ENCODE measurements at places on chromosomes 12 and 14. TPM values are rescaled to one million over a fixed set of nuclear protein-coding genes. Genes with fewer than 3 reads are reported as not detected.

Gene SLC4A8
- total RNA-seq = 5.6 TPM

Gene FAM186B
- 3.0 TPM for total RNA-seq

Gene RPS6KL1
- 5.1 TPM for total RNA-seq

Gene GLIPR1L1
- not detected for total RNA-seq

Gene LRP1-AS
- 0.71 TPM for total RNA-seq

Gene DPPA3
- total RNA-seq = 0.46 TPM

DNA sequence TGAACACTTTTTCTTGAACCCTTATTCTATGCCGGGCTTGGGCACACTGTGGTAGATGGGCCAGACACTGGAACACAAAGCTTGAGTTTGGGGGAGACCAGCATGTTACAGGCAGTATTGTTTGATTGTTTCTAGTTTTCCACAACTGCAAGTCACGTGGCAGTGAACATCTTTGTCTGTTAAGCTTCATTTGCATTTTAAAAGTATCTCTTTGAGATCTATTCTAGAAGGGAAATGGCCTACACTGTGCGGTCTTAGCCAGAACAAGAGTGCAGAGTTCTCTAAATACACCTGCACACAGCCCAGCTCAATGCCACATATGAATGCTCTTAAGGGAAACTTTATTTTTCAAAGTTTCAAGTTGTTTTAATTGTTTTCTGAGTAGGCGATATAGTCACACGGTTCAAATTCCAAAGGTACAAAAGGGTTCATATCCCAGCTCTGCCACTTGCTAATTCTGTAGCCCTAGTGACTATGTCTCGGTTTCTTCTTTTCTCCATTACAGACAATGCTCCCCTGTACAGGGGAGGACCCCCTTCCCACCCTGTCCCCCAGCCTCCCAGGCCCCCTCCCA is 24.9 kb downstream of the RIN3 start:
- ATAC-seq = peak; percentile 46

DNA sequence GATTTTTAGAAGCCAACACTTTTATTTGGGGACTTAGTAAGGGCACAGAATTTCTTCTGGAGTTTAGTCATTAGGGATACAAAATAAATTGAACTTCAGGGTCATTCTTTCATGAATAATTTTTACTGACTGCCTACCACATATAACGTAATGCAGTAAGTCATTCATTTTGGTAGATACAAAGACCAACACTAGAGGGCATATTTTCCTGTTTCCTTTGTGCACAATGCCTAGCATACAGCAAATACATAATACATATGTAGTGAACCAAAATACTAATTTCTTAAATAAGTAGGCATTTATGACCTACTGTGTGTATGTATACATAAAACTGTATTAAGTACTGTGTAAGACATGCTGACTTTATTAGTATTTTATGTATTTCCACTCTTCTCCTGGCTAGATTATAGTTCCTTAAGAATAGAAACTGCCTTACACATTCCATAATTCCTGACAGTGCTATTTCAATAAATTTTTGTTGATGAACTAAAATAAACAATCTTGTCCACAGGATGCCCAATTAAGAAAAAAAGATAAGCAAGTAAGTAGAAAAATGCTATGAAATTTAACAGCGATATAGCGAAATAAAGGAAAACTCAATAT is 47.9 kb downstream of the PPP1R12A start:
- ATAC-seq = no peak

GRCh38 chr14:101226265-101226602 is 322.7 kb upstream of the RTL1 start:
- ATAC-seq = no peak

- ATAC-seq = no peak
Measured at GRCh38 chr14:89325299-89325883, 91.6 kb downstream of the FOXN3 start.

GRCh38 chr14:56417173-56417572 is 162.4 kb upstream of the TMEM260 start:
- ATAC-seq = no peak

DNA sequence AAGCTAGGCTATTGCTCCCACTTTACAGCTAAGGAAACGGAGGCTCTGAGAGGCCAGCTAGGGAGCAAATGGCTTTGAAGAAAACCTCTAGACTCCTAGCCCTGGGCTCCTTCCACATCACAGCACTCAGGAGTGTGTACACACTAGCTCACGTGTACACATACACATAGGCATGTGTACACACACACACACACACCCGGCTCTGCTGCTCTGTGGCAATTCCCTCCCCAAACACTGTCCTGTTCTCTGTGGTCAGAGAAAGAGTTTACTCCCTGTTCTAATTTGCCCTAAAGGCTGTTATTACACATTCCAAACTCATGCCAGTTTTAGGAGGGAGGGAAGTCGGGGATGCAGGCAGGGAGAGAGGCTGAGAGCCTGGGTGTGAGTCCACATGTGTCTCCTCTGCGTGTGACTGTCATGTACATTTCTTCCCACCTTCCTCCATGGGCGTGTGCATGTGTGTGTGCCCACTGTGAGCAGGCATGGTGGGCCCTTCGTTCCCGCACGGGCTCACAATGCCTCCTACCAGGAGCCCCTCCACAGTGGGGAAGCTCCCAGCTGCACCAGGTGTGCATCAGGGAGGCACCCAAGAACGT is 14.2 kb downstream of the TRPV4 start:
- ATAC-seq = peak; percentile 96

GRCh38 chr12:81819991-81820633 is 61.0 kb upstream of the PPFIA2 start:
- no peak for ATAC-seq

- ATAC-seq = no peak
Measured at GRCh38 chr12:66837311-66837627, 158.4 kb upstream of the GRIP1 start.

- no peak for ATAC-seq
Measured at GRCh38 chr12:92554158-92555073, 148.4 kb upstream of the PLEKHG7 start.
